ENCODE measurements at places on chromosomes 4 and X.

- DNase-seq, result no peak
These were observed 607.8 kb downstream of the FSTL5 start for GRCh38 chr4:161555689-161556660.

DNA sequence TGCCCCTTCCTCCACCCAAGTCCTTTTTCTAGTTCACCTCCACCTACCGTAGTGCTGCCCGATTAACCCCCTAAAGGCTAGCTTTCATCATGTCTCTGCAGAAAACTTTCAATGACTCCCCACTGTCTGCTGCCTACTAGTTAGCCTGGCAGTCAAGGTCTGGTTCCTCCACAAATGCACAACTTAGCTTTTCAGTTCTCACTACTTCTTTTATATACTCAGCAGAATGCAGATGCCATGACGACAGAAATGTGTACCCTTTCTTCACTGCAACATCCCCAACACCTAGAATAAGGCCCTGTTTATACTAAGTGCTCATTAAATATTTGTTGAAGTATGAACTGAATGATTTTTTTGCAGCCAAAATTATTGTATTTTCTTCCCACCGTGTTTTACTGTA, 30.9 kb upstream of the RASGEF1B start:
- no peak for DNase-seq

- no peak for DNase-seq
These were observed 9.9 kb downstream of the MMRN1 start for GRCh38 chr4:89904524-89904923.

DNA sequence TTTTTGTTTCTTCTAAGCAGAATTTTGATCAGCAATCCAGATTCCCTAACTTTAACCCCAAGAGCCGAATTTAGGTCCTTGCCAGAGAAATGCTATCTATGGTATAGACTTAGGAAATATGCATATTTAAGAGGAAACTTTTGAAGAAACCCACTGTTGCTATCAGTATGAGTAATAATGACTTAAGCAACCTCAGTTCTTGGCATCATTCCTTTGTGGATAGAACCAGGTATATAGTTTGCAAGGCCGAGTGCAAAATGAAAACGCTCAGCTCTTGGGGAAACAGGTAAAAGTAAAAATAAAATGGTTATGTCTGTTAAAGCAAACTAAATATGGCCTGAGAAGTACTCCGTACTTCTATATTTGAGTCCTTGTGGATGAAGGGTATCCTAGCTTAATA, 78.1 kb downstream of the ARSF start:
- no peak for DNase-seq

DNA sequence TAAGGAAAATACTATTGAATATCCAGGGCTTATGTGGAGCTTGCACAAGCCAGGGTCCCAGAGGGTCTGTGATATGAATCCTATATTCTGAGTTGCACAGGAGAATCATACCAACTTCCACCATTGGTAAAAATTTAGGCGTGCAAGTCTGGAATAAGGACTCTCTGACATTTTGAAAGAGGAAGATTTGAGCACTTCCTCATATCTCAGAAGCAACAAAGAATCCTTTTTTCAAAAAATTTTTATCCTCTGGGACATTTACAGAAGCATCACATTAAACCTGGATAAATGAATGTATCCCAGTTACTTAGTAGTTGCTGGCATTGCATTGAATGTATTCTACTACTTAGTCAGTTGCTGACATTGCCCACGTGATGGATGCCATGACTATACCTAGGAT, 24.2 kb upstream of the CAMK2D start:
- no peak for DNase-seq

GRCh38 chr4:53497487-53498244, 93.6 kb downstream of the LNX1 start:
- no peak for DNase-seq

GRCh38 chr4:1635464-1635863, 48.6 kb downstream of the FAM53A start:
- DNase-seq, result no peak

- no peak for DNase-seq
These were observed 67.2 kb downstream of the ANK2 start for GRCh38 chr4:113116414-113117357.

GRCh38 chrX:97315939-97316338, 432.2 kb downstream of the RPA4 start:
- no peak for DNase-seq

DNA sequence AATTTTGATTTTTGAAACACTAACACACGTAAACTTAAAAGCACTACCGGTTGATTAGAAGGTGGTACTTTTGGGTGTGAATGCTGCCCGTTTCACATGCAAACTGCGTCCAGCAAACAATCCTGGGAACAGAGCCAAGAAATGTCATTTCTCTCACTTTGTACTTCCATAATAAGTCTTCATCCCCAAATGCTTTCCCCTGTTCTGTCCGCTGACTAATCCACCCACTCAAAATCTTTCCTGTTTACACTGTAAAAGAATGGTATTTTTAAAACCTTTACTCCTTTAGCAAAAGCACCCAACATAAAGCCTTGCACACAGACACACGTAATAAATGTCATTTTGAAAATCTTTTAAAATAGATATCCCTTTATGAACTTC, 39.1 kb upstream of the PDLIM5 start:
- no peak for DNase-seq

GRCh38 chr4:156620786-156621185, 350.8 kb downstream of the PDGFC start:
- no peak for DNase-seq

DNA sequence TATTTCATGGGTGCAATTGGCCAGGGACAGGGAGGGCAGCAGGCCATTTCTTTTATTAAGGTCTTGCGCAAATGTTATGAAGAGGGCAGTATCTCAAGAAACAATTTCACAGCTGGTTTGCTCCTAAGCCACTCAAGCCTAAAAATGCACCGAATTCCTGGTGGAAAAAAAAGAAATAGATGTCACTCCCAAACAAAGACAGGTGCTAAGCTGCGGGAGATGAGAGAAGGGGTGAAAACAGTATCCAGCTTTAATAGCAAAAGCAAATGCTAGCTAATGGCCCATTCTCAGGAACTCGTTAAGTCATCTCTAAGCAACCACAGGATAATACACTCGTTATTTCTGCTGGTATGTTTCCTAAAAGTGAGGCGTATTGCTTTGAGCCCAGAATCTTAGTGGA, 116.4 kb downstream of the ARX start:
- DNase-seq, result no peak

DNA sequence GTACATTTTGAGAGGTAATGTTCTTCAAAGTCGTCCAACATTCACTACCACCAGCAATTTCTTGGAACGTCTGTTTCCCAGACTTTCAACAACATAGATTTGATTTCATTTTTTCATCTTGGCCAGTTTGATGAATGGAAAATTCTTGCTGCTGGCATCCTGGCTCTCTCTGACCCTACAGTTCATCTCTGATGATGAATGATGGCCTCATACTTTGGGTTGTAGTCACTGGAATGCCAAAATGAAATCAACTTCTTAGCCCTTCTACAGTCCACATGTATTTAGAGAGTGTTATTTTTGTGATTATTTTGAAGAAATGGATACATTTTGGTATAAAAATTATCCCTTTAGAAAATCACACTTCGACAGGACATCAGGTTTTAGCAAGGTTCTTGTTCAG, 8.8 kb downstream of the CHST7 start:
- DNase-seq, result no peak

GRCh38 chr4:37725718-37726117, 39.5 kb upstream of the RELL1 start:
- DNase-seq, result no peak

- no peak for DNase-seq
These were observed 253.4 kb downstream of the TMA16 start for GRCh38 chr4:163747886-163748285.

GRCh38 chrX:12307961-12308360, 169.7 kb downstream of the FRMPD4 start:
- DNase-seq, result no peak

DNA sequence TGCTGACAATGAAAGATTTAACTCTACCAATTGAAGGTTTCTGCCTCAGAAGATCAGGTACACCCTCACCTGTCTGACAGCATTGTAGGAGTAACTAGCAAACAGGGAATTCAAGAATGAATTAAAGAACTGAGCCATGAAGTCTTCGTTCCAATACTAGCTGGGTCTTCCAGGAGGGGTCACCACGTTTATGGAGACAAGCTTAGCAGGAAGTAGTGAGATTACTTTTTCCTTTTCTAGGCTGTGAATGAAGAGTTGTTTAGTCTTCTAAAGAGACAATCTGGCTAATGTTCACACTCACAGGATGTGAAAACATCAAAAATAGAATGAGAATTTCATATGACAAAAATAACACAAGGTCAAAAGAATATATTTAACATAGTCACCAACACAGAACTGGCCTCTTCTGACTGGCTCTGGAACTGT, 54.9 kb downstream of the REELD1 start:
- no peak for DNase-seq

GRCh38 chrX:9279234-9279544, 185.7 kb upstream of the TBL1X start:
- no peak for DNase-seq

Measured in stimulated activated CD8-positive, alpha-beta memory T cell treated with anti-CD3 and anti-CD28 coated beads, Interleukin-2, amount 100 ng/mL, for 48 hours (primary cell).